ENCODE measurements at places on chromosomes 6 and 20.

- DNase-seq = no peak
Observed at GRCh38 chr6:161443848-161444247, 170.0 kb upstream of the AGPAT4 start.

DNA sequence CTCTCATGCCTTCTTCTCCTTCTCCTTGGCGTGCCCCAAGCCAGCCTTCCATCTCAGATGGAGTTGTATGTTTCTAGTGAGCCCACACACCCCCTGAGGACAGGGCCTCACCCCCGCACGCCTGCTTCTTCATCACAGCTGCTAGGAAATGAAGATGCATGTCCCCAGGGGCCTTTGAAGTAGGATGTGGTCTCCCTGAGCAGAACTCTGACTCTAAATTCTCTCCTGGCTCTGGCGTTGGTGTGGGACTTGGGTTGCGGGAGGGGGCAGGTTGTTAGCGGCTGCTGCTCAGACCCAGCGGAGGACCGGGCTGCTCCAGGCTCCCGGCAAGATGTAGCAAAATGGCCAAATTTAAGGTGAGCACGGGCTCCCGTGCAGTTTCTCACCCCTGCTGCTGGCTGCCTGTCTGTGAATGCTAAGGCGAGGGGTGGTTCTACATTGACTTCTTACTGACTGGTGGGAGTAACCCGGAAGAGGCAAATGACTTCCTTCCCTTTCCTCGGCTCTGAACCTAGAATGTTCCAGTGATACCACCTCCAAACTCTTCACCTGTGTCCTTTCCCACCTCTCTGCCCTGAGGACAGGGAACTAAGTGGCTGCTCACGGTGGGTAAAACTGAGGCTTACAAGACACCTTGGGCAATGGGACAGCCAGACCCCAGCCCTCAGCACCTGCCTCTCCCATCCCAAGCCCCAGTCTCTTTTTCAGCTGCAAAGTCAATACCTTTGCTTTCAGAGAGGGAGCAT is 8.8 kb downstream of the SYNJ2 start:
- DNase-seq = no peak

DNA sequence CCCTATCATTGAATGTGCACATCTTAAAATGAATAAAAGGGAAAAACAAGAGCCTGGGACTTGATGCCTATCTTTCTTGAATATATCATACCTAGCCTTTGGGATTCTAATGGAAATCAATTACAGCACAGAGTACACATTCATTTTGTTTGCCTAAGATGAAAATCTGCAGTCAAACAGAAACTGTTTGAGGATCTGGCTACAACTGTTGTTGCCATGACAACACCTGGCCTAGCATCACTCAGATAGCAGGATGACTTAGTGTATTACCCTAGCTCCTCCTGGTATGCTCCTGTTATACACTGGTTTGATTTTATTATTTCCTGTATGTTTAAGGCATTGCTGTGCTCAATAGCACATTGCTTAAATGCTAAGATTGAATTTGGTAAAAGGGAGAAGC is 71.5 kb upstream of the LAMP5 start:
- no peak for DNase-seq

GRCh38 chr6:15297895-15298590 is 52.2 kb downstream of the JARID2 start:
- peak; percentile 60 for DNase-seq

DNA sequence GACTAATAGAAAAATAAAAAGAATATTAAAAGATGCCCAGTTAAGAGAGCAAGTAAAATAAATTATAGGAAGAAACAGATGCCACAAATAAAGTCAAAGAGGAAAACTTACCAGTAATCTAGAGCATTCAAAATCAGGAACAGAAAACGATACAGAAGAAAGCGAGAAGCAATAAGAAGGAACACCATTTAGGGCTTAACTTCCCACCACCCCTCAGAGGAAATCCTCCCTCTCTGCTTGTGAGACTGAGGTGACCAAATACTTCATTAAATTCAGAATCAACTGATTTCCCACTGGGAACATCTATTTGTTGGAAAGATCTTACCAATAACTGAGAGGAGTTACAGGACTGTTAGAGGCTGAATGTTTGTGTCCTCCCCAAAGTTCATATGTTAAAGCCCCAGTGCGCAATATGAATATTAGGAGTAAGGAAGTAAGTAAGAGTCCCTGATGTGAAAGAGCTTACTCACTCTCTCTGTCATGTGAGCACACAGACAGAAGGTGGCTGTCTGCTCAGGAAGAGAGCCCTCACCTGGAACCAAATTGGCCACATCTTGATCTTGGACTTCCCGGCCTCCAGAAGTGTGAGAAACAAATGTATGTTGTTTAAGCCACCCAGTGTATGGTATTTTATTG is 19.5 kb downstream of the KATNA1 start:
- DNase-seq = no peak

DNA sequence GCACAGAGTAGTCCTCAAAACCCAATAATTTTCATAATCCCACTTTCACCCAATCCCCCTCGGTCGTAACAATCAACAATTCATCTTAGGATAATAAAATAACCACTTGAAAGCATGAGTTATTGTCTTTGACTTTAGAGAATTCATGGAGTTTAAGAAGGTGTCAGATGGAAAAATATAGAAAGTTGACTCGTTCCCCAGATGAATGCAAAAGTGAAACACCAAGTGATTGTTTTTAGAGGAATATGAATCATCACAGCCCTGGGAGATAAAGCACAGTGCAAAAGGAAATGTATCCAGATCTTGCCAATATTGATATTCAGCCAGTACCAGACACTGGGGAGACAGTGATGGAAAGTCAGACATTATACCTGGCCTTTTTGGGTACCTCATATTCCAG is 860.5 kb downstream of the DHX35 start:
- DNase-seq = no peak

- DNase-seq = no peak
Observed at GRCh38 chr6:49539102-49539501, 11.4 kb upstream of the C6orf141 start.

DNA sequence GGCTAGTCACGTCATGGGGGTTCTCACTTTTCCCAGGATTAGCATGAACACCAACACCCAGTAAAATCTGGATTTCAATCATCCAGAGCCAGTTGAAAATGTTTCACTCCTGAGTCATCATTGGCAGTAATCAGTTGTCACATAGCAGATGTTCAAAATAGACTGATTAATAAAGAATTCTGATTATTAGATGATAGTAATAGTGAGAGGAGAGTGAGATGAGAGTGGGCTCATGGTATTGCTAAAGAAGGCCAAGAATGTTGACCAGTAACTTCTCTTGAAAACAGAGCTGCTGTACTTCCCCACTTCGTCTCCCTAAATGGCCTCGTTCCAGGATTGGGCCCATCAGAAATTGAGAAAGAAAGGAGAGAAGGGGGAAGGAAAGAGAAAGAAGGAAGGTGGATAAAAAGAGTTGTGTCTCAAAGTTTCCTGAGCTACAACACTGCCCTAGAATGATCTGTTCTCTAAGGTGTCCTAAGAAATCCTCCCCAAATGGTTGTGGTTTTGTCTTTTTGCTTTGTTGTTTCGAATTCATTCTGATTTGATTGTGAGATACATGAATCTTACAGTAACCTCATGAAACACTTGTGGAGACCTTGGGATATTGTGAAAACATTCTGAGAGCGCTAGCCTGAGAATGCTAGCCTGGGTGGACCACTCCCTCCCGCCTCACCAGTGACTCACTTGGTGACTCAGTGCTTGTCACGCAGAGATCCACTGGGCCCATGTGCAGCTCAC is 502.2 kb upstream of the JARID2 start:
- DNase-seq = peak; percentile 93

DNA sequence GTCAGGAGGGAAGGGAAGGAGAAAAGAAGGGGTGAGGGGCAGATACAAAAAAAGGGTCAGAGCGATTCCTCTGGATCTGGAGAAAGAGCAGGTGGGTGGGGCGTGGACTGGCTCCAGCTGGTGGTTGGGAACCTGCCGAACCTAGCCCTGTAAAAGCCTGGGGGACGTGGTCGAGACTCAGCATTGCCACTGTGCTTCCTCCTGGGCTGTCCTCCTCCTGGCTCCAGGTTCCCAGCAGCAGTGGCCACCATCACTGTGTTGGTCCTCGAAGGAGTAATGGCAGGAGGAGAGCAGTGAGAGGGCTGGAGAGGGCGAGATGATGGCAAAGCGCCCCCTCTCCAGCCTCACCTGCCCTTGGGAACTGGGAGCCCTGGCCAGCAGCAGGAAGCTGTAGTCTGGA is 3.5 kb upstream of the RAET1L start:
- no peak for DNase-seq

DNA sequence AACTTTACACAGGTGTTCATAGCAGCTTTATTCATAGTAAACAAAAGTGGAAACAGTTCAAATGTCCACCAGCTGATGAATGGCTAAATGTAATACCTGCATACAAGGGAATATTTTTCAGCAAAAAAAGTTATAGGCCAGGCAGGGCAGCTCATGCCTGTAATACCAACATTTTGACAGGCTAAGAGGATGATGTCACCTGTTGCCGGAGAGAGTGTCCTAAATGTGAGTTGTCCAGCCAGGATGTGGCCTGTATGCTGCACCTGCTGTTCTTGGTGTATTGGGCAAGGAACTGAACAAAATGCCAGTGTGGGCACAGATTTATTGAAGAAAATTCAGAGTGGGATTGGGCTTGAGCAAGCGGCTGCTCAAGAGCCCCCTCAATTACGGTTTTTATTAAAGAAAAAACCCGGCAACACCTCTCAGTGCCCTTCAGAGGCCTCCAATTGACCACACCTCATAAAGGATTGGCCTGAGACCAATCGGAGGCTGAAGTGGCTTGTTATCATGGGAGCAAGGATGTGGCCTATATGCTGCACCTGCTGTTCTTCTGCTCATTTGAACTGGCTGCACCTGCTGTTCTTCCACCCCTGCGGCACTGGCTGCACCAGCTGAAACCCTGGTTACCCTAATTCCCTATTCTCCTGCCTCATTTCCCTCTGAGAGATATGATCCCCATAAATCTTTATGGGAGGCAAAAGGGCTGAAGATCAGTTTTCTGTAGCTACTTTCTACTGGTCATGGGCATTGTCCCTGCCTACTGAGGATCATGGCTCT is 164.3 kb upstream of the PROKR2 start:
- no peak for DNase-seq

DNA sequence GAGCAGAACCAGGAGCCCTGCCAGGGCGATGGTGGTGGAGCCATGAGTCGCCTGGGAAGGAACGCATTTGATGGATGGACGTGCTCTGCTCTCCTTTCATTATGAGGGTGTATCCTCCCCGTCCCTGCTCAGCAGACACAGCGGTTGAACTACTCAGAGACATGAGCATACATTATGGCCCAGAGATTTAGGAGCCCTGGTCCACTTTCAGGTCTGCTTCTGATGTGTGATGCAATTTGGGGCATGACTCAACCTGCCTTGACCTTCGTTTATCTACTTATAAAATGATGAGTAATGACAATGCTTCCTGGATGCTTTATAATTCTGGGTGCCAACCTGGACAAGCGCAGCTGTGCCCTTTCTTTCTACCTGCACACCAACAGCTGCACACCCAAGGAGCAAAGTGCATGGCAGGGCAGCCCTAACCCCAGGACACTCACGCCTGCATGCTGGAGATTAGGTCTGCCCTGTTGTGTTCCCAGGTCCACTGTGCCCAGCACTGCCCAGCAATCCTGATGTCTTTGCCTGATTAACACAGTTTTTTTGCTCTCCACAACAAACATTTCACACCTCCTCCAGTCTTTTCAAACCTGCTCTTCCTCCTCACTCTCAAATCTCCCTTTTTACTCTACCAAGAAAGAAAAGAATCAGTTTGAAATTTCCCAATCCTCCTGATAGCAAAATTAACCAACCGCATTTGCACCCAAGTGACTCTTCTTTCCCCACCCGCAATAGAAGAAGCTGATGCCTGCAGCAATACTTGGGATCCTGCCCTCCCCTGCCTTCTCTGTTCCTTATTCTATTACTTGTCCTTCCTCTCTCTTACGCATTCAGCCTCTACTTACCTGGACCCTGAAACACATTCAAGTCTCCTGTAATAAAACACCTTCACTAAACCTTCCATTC is 81.2 kb downstream of the EZR start:
- no peak for DNase-seq

GRCh38 chr6:52815167-52816092 is 11.8 kb upstream of the GSTA1 start:
- DNase-seq = peak; percentile 36

DNA sequence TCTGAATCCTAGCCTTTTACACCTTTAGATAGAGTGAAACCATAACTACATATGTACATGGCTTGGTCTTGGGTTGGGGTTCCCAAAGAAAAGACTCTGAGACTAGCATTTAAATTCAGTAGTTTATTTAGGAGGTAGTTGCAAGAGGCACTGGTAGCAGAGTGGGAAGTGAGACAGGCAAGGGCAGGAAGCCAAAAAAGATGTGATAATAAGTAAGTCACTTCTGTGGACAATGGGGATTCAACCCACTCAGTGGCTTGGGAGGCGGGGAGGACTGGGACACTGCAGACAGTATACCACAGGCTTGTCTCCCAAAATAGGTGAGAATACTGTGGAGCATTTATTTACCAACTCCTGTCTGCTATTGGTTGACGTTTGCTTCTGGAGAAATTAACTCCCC is 131.9 kb downstream of the SLC24A3 start:
- no peak for DNase-seq

- DNase-seq = peak; percentile 86
Observed at GRCh38 chr6:149235130-149235561, 82.4 kb upstream of the TAB2 start.

DNA sequence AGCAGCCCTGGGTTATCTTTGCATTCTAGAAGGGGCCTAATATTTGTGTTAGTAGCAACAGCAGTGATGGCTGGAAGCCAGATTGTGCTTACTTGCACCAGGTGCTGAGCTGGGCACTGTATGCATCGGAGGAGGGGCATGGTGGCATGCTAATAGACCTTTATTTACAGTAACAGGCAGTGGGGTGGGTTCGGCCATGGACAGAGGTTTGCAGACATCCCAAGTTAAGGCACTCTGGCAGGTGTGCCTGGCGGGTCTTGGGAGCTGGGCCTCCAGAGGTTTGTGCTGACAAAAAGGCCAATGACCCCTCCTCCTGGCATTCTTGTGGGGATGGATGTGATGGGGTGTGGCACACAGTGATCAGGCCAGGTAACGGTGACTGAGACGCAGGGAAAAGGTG is 39.0 kb upstream of the CD93 start:
- no peak for DNase-seq

DNA sequence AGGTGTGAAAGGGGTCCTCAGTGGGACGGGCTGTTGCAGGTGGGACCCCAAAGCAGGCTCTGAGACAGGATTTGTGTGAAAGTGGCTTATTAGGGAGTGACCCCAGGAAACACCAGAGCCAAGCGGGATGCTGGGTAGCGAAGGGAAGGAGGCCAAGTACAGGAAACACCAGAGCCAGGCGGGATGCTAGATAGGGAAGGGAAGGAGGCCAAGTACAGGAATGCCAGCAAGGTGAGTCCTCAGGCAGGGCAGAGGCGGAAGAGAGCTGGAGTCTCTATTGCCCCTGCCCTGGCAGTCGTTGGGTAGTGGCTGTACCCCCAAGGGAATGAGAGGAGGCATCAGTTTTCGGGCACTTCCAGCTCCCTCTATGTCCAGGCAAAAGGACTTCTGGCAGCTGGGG is 30.5 kb upstream of the TGM2 start:
- no peak for DNase-seq

- no peak for DNase-seq
Observed at GRCh38 chr6:123855506-123855905, 51.8 kb downstream of the NKAIN2 start.

- peak; percentile 43 for DNase-seq
Observed at GRCh38 chr6:34696189-34696738, 303 bp downstream of the ILRUN start.
